Muscle of leg (tissue), 16 donors: ENCODE measurements at places on chromosomes 4 and X. TPM values are rescaled to one million over a fixed set of nuclear protein-coding genes. Genes with fewer than 3 reads are reported as not detected.
A peak's percentile ranks its signal among the peaks of the same experiment; 100 is the strongest.

GRCh38 chr4:56301997-56302496, 85.2 kb downstream of the AASDH start:
- no peak for DNase-seq

GRCh38 chrX:625137-625691, 5.4 kb upstream of the SHOX start:
- DNase-seq: peak; percentile 93

GRCh38 chrX:110108381-110108821, 105.5 kb downstream of the TMEM164 start:
- DNase-seq: peak; percentile 21

DNA sequence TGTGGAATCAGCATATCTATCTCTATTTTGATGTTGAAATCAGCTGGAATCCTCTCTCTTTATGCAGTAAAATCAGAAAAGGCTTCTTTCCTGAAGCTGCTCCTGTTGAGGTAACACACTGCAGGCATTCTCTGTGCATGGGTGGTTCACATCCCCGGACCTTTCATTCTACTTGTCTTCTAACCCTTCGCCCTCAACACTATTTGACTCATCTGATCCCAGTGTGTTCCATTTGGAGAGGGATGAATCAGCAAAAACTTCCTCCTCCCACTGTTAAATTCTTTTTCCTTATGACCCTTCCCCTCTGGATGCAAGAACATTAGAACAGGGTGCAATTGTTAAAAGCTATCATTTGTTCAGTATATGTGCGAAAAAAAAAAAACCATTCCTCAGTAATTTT, 67.4 kb downstream of the RNF150 start:
- DNase-seq: no peak

GRCh38 chr4:114017120-114017917, 37.9 kb upstream of the ARSJ start:
- DNase-seq: no peak

DNA sequence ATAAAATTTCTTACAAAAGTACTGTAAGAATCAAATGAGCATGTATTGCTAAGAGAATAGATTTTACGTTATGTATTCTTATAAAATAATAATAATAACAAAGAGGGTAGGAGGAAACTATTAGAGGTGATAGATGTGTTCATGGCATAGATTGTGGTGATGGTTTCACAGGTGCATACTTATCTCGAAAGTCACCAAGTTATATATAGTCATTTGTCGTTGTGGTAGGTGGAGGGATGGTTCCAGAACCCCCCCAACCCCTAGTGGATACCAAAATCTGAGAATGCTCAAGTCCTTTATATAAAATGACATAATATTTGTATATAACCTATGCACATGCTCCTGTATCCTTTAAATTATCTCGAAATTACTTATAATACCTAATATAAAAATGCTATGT, 36.7 kb upstream of the H2AZ1 start:
- DNase-seq: no peak

GRCh38 chr4:122898370-122899150, 23.8 kb downstream of the NUDT6 start:
- DNase-seq: peak; percentile 66

- no peak for DNase-seq
Observed at GRCh38 chrX:68112321-68112720, 321.0 kb downstream of the OPHN1 start.

GRCh38 chr4:187444061-187444460, 551.5 kb upstream of the ZFP42 start:
- no peak for DNase-seq

DNA sequence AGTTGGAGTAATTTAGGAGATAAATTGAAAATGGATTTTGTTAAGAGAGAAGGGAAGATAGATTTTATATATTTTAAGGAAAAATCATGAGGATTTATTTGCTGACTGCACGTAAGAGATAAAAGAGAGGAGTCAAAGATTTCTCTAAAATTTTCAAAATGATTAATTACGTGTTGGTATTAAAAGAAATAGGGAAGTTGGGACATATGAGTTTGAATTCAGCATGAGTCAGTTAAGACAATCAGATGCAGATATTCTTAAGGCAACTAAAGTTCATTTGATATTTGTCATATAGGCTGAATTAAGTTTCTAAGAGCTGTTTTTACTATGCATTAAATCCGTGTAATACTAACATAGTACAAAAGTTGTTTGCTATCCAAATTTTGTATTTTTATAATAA, 46.9 kb downstream of the TET2 start:
- no peak for DNase-seq

GRCh38 chr4:137638934-137639333, 106.6 kb upstream of the PCDH18 start:
- DNase-seq: no peak

GRCh38 chr4:87044511-87045233, 109.9 kb downstream of the AFF1 start:
- DNase-seq: no peak

DNA sequence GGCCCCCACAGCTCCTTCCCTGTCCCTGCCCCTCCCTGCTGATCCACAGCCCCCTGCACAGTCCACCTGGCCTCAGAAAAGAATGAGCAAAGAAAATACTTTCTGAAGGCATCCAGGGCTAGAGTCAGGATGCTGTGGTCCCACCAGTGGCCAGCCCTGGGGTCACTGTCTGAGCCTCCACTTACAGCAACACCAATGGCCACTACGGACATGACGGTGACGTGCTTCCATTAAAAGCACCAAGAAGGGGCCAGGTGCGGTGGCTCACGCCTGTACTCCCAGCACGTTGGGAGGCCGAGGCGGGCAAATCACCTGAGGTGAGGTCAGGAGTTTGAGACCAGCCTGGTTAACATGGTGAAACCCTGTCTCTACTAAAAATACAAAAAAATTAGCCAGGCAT, 4.0 kb downstream of the JAKMIP1 start:
- DNase-seq: no peak

GRCh38 chrX:11557120-11557519, 108.6 kb downstream of the ARHGAP6 start:
- no peak for DNase-seq

DNA sequence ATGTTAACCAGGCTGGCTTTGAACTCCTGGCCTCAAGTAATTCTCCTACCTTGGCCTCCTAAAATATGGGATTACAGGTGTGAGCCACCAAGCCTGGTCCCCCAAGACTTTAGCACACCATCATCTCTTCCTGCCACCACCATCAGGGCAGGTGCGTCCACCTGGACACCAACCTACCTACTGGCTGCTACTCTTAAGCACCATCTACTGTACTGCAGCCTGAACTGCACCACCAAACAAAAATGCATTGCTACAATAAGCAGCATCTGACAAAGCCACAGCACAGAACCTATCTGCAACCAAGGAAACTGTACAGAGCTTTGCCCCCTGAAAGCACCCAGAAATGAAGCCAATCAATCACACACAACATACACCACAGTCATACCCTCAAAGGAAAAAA, 139.7 kb downstream of the EFHC2 start:
- no peak for DNase-seq

GRCh38 chr4:116357758-116358157, 727.6 kb downstream of the TRAM1L1 start:
- peak; percentile 5 for DNase-seq

DNA sequence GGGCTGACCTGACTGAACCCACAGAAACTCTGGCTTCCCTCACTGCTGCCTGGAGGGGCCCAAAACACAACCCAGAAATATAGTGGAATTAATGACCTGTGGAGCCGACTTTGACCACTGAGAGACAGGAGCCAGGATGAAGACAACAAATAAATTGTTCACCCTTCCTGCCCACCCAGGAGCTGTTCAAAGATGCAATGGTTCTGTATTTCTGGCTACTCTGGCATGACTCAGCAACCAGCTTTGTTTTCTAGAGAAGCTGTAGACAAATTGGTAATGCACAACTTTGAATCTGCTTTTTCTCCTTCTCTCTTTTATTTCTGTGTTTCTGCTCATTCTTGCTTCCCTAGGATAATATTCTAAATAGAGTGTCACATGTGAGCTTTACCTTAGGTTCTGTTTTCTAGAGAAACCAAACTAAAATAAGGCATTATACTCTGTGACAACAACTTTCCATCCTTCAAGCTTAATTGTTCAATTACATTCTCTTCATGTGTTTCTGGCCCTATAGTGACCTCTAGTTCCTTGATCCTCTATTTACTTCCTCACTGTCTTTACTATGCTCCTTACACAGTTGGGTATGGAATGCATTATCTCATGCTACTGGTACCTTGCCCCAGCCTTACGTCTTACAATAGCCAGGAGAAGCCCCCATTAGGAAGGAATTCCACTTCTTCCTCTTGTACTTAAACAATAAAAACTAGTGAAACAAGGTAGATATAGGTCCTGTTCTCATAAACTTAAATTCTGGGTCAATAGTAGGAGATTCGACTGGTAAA, 6.5 kb upstream of the PRKG2 start:
- no peak for DNase-seq

DNA sequence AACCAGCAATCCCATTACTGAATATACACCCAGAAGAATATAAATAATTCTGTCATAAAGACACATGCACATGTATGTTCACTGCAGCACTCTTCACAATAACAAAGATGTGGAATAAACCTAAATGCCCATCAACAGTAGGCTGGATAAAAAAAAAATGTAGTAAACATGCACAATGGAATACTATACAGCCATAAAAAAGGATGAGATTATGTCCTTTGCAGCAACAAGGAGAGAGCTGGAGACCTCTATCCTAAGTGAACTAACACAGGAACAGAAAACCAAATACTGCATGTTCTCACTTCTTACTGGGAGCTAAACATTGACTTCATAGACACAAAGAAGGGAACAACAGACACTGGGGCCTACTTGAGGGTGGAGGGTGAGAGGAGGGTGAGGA, 2067.7 kb downstream of the ARAP2 start:
- no peak for DNase-seq

DNA sequence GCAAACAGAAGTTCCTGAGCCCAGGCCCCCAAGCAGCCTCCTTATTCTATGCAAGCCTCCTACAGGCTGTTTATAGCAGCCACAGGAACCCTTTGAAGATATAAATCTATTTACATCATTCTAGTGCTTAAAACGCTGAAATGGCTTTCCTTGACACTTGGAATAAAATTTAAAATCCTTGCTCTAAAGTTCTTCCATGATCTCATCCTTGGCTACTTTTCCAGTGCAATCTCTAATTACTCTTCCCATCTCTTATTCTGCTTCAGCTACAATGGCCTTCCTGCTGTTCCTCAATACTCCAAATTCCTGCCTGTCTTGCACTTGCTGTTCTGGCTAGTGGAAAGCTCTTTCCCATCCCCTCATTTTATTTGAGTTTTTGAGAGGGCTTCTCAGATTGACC, 634.2 kb upstream of the NR3C2 start:
- peak; percentile 82 for DNase-seq

DNA sequence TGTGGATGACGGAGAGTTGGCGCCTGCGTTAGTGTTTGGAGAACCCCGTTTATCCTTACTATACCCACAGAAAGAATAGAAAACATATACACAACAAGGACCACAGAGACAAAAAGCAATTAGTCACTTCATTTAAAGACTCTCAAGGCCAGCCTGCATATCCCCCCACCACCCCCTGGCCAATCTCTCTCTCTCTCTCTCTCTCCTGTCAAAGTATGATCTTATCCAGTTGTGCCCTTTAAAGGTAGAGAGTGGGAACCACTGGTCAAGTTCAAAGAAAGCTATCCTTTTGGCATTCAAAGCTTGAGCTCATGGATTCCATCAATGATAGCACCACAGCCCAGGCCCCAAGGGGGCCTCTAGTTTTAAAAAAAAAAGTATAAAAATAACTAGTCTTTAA, 180.3 kb upstream of the MBNL3 start:
- DNase-seq: no peak

GRCh38 chr4:69092190-69092589, 4.1 kb upstream of the UGT2B7 start:
- no peak for DNase-seq

DNA sequence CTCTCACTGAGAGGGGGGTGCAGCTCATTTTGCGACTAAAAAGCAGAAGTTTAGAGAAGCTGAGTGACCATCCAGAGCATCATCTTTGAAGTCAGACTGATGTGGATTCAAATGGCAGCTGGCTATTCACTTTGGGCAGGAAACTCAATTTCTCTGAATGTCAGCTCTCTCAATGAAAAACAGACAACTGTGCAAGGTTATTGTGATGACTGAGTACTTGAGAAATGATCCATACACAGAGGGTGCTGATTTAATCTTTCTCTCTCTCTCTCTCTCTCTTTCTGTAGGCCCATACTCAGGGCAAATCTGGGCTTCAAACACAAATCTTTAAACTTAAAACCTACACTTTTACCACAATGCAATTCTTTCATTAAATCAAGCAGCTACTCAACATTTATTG, 185.8 kb upstream of the SLIT2 start:
- no peak for DNase-seq

- DNase-seq: peak; percentile 89
Observed at GRCh38 chr4:187491286-187491685, 504.3 kb upstream of the ZFP42 start.

GRCh38 chrX:72245461-72246089, 6.7 kb upstream of the ERCC6L start:
- peak; percentile 24 for DNase-seq

GRCh38 chrX:154091678-154092077, 5.8 kb downstream of the MECP2 start:
- DNase-seq: no peak

- peak; percentile 27 for DNase-seq
Observed at GRCh38 chr4:112511093-112511802, 4.7 kb downstream of the NEUROG2 start.

The HMGB3 gene
- polyA plus RNA-seq: 79.2 TPM

The ESX1 gene
- polyA plus RNA-seq: not detected

The HS6ST2 gene
- polyA plus RNA-seq: 41.3 TPM

The CLDN22 gene
- polyA plus RNA-seq: not detected

The PPP4R3C gene
- polyA plus RNA-seq: not detected

The PNMA6F gene
- not detected for polyA plus RNA-seq

The DUSP21 gene
- polyA plus RNA-seq: not detected

The SPANXN4 gene
- not detected for polyA plus RNA-seq

The MGAT4D gene
- polyA plus RNA-seq: not detected

The SOD3 gene
- polyA plus RNA-seq: 31.1 TPM

The MAGED4 gene
- polyA plus RNA-seq: 46.7 TPM

The STPG2 gene
- not detected for polyA plus RNA-seq

The GDI1 gene
- 95.8 TPM for polyA plus RNA-seq

The GRIA2 gene
- polyA plus RNA-seq: 5.0 TPM

The TLR10 gene
- polyA plus RNA-seq: 0.39 TPM

The SNCA gene
- 48.7 TPM for polyA plus RNA-seq

The FOXP3 gene
- 0.40 TPM for polyA plus RNA-seq

The PAGE5 gene
- not detected for polyA plus RNA-seq

The MMAA gene
- 6.1 TPM for polyA plus RNA-seq

The TNIP2 gene
- polyA plus RNA-seq: 16.5 TPM

The TMPRSS11F gene
- polyA plus RNA-seq: 0.10 TPM
